Fibroblast of skin of right biceps (primary cell): ENCODE measurements at places on chromosomes 4 and X.

- peak; percentile 14 for DNase-seq
These were observed 49.7 kb upstream of the TMEM154 start for GRCh38 chr4:152729466-152729865.

DNA sequence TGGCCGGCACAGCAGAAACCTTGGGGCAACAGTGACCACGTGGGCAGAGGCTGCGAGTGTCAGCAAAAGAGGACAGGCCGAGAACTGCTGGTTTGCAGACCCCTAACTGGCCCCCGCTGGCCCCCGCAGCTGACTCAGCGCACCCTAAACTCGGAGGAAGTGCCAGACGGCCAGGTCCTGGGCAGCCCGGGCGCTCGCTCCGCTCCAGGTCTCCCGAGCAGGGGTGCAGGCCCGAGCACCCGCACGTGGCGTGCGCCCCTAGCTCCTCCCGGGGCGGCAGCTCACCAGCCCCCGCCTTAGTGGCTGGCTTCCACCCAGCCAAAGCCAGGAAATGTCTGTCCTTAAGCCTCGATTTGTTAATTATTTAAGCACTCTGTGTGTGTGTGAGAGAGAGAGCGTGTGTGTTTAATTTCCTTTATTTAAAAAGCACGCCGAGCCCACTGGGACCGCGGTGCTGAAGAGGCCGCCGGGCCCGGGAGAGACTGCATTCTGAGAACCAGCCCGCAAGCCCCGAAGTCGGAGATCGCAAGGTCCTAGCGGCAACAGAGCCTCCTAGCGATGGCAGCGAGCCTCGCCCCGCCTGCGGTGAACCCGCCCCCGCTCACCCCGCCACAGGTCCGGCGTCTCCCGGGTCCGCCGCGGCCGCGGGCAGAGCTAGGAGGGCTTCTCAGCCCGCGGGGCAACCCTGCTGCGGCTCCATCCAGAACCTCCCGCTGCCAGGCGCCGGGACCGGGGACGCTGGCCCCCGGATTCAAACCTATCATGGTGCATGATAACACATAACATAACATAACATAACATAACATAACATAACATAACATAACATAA lies 45.9 kb upstream of the CDKN2AIP start:
- DNase-seq, result peak; percentile 81

GRCh38 chr4:2743518-2744445 lies 12.4 kb downstream of the TNIP2 start:
- no peak for DNase-seq

GRCh38 chr4:81030061-81030980 lies at the start of gene BMP3:
TSS of gene BMP3 (plus strand) at chr4:81030708. CDS start at chr4:81031285, 577 bp downstream.
- DNase-seq, result peak; percentile 37

GRCh38 chr4:171956678-171957077 lies 143.5 kb downstream of the GALNTL6 start:
- DNase-seq, result no peak

DNA sequence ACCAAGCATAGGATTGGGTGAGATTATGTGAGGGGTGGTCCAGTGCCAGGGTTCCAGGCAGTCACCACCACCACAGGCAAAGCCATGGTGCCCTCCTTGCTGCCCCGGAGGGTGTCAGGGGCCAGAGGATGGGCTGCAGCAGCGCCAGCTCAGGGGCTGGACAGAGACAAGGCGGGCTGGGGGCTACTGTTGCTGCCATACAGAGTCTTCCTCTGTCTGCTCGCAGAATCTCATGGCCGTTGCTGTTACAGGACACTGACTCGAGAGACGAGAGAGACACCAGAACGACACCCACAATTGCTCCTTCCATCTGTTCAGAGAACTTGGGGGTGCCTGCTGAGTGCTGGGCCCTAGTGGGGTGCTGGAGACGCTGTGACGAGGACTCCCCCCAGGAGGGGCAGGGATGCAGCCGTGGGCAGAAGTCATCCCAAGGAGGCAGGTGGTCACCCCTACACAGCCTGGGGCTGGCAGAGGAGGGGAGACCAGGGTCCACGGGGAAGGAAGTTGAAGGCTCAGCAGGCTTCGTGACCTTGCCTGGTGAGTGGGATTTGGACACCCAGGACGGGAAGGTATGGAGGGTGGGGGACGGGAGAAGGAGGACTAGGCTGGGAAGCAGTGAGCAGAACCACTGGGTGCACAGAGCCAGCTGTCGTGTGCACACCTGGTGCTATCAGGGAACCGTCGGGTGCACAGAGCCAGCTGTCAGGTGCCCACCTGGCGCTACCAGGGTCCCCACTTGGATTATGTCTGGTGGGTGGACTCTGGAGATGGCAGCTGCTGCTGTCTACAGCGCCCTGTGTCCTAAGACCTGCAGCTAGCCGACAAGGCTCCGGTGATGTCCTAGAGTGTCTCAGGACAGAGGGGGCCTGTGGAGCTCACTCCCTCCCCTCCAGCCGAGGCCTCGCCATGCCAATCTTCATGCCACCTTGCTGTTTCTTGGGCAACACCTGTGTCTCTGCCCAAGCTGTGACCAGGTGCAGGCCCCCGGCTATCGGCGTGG lies 43.9 kb upstream of the HMX1 start:
- no peak for DNase-seq
